ENCODE measurements at places on chromosomes 2 and 18.

DNA sequence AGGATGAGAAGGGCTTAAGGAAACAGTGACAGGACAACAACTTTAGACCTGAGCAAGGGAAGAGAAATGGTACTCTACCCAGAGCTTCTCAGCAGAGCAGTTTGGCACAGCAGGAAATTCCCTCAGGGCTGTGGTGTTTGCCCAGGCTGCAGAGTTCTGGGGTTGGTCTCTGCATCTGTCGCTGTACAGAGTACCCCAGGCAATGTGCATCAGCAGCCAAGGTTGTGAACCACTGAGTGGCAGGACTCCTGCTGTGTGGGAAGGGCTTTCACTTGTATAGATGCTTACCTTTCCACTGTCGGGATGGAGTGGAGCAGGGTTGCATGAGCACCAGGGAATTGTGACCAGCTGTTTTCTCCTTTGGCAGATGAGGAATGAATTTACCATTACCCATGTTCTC lies 21.2 kb downstream of the STAMBP start:
- DNase-seq: no peak

DNA sequence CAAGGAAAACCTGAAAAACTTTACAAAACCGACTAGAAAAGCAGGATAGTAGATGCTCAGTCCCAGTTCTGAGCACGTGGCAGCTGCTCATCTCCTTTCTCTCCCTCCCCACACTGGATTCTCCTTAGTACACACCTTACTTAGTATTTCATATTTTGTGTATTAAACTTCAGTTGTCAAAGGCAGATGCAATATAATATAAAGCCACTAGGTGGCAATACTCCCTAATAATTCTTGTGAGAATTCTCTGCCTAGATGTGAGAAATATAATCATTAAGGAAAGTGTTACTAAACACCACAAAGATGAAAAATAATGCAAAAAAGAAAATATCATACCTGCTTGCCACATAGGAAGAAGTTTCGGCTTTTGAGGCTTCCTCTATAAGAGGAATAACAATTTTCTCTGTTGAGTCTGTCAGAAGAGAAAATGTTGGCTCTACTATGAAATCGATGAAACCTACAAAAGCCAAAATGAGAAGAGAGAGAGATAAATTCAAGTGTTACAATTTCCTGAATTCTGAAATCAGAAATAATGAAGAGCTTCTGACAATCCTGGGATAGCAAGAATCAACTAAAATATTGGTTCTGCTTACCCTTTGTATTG lies 200.6 kb downstream of the PPP1R1C start:
- DNase-seq: peak; percentile 46

DNA sequence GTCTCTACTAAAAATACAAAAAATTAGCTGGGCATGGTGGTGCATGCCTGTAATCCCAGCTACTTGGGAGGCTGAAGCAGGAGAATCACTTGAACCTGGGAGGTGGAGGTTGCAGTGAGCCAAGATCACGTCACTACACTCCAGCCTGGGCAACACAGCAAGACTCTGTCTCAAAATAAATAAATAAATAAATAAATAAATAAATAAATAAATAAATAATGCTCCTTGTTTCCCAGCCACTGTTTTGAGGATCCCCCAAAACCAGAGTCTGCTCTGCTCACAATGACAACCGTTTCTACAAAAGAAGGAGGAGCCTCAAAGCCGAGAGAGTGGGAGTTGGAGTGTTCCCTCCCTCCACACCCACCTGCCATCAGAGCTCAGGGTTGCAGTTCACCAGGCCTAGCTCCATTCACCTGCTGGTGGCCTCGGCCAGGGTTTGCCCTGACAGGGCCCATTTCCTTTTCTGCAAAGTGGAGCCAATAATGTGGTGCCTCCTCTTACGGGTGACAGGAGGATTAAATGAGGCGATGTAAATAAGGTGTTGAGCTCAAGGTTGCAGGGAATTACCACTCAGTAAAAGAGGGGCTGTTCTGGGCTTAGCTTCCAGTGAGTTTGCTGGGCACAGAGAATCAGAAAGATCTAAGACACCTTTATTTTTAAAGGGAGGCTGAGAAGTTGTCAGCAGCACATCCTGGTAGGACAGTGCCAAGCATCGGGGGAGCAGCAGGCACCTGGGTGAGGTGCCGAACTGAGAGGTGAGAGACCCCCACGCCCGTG lies 25.5 kb downstream of the CRACDL start:
- DNase-seq: no peak

DNA sequence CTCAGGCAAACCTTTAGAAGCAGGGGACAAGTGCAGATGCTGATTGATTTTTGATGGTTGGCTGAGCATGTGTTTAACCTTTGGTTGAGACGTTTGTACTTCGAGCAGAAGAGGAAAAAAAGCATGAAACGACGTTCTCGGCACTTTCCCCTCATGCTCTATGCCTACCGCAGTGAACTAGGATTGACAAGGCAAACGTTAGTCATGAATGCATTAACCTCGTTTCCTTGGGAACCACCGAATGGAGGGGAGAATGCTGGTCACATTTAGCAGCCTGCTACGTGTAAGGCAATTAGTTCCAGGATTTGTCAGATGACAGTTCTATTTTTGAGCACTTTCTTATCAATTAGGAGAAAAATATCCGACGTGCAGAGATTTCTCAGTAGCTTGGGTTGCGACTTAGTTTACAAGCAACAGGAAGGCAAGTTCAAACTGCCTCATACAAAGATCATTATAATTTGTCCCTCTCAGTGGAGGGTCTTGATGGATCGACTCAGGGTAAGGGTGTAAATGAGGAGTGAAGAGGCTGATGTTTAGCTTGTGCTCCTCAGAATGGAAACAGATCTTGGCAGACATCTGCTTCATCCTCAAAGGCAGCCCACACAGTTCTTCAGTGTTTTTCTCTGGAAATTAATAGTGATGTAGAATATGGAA lies 47.4 kb upstream of the GPR45 start:
- DNase-seq: no peak

DNA sequence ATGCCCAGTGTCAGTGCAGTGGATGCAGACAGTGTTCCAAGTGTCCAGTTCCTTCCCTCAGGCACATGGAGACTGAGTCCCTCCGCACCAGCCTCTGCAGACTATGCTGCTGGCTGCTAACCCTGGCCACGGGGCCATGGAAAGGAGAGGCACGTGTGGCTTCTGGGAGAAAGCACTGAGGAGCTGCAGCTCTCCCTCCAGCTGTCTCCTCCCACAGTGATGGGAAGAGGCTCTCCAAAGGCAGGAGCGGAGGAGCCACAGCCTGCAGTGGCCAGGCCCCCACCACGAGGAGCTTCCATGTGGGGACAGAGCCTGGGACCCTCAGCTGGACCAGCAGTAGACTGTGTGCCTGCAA lies 141.1 kb downstream of the NDUFA10 start:
- DNase-seq: no peak

GRCh38 chr2:161486111-161486510 lies 70.0 kb downstream of the TBR1 start:
- no peak for DNase-seq

GRCh38 chr2:172065111-172065510 lies 20.2 kb upstream of the DLX1 start:
- no peak for DNase-seq

DNA sequence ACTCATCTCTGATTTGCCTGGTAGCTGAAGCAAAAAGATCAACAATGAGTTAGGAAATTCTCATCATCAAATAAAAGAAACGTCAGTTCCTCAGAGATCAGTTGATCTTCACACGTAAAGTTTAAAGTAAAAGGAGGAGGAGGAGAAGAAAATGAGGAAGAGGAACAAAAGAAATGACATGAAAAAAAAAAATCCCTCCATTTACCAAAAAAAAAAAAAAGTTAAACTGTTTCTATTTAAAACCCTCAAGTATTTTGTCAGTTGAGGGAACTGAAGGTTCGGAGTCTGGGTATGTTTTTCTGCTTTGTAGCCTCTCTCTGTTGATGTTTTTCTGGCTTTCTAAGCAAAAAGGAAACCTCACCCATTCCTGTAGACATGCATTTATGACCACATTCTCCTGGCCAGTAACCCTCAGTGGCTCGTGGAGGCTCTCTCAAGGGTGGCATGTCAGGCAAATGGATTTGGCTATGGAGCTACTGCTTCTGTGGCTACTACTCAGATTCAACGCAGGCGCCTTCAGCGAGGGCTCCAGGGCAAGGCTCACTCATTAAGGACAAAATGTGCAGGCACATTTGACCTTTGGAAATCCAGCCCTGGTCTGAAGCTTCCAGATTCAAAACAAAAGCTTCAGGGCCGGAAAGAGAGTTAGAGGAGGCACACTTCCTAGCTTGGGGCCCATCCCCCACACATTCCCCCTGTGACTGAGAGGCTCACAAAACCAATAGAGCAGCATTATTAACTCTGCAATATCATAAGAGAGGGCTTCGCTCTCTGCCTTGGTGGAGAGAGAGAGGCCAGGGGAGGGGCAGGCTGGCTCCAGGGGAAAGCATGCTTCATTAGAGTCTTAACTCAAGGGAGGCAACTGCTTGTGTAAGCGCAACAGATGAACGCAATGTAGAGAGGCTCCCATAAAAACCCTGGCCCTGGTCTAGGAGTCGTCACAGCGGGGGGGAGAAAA lies 22.3 kb downstream of the KLF7 start:
- DNase-seq: no peak

DNA sequence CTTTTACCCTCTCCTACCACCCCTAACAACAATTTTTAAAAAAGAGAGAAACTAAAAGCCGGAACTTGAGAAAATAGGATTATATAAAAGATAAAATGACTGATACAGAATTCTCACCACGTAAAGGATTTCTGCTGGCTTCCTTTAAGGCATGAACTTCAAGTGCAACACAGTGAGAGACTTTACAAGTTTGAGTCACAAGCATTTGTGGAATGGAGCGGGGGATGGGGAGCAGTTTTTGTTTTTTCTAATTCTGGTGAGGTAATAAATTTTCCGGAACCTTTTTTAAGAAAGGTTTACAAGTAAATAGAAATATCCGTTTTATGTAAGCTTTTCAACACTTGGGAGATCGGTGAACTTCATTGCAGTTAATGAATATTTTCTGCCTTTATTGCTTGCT lies 1.8 kb upstream of the CDH2 start:
- DNase-seq: no peak

DNA sequence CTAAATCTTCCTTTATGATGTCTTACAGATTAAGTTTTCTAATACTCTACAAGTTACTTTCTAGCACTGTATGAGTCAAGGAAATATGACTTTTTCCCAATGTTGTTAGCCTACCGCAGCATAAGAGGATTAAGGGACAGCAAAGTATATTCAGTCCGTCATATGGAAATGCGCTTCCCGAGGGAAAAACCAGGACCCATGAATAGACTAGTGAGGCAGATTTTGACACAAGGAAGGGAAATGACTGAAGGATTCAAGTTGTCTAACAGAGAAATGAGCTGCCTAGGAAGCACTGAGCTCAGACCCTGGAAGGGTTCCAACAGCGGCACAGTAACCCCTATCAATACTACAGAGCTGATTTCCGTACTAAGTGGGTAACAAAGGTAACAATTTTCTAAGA lies 12.0 kb downstream of the SEPTIN10 start:
- DNase-seq: no peak

- DNase-seq: no peak
Observed at GRCh38 chr2:16717477-16717876, 51.8 kb upstream of the CYRIA start.

DNA sequence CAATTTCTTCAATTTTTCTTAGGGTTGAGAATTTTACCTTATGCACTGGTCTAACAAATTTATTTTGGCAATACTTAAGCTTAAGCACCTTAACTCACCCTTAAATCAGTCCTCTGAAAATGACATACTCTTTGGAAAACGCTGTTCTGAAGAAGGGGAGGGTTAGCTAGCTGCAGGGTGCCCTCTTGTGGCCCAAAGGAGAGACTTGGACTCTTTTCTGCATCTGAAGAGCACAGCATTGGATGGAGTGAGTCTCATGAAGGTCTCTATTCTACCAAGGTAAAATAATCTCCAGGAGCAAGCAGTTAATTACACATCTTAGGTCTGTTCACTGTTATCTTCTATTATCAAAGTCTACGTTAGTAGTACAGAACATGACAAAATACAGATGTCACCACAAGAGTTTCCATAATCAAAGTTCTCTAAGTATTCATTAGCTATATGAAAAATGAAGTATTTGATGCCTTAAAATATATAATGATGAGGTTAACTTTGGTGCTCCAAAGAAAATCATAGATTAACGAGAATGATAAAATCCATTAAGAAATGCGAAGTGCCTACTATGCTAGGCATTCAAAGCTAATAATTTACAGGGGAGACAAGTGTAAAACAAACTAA lies 24.4 kb downstream of the PUM2 start:
- no peak for DNase-seq

DNA sequence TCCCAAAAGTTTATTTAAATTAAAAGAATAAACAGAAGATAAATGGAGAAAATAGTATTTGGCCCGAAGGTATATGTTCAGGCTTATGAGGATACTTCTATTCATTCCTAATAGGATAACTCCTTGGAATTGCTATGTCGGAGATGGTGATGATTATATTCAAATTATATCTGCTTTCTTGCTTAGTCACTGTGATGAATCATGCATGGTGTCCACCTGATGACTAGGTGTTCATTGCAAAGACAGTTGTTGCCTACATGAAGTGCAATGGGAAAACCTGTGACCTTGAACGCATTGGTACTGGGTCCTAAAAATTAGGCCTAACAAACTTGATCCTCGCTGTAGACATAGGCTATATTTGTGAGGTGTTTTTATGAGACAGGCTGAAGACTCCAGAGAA lies 617.3 kb upstream of the ZEB2 start:
- no peak for DNase-seq

GRCh38 chr2:58428096-58429013 lies 187.2 kb upstream of the FANCL start:
- DNase-seq: peak; percentile 28

DNA sequence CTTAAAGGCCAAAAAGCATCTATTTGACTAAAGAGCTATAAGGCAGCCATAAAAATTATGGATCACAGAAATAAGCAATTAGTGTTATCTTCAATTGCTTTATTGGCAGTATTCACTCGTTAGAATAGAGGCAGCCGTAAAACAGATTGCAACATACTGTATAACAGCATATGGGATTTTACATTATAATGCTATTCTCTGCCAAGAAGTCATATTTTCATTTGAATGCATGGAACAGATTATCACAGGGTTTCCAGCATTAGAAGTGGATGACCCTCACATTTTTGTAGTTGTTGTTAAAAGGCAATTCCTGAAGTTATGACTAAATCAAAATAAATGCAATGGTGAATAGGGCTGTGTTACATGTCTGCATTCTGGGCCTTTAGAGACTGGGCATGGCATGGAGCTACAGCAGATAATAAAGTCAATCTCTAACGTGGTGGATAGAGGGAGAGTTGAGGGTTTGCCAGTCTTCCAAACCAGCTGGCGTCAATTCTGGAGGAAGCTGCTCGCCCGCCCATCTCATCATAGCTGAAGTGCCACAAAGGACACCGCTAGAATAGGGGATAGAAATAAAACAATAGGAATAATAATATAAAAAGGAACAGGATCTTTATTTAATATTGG lies 155.4 kb upstream of the VRK2 start:
- DNase-seq: no peak

- DNase-seq: no peak
Observed at GRCh38 chr2:193549661-193550060, 1354.9 kb upstream of the TMEFF2 start.

DNA sequence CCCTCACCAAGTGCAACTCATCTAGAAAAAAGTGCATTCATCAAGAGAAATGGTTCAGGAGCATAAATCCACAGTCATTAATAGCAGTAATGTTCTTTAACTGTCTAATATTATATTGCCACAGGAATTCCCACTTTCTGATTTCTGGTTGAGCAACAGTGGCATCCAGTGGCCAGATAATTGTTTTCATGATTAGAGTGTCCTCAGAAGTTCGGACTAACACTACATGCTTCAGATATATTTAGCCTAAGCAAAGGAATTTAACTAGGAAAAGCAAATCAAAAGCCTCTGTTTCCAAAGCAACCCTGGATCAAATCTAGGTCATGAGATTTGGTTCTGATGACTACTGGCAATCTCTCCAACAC lies 9.8 kb upstream of the ERBB4 start:
- DNase-seq: peak; percentile 30
